ENCODE measurements at places on chromosomes 6 and 20. TPM values are rescaled to one million over a fixed set of nuclear protein-coding genes. Genes with fewer than 3 reads are reported as not detected.

Gene BPI
- not detected for total RNA-seq

Gene TNXB
- total RNA-seq: under 0.01 TPM

Gene PXMP4
- total RNA-seq: 3.6 TPM

Gene PRSS16
- not detected for total RNA-seq

Gene DLK2
- total RNA-seq: 0.90 TPM

Gene PTK6
- total RNA-seq: not detected

Gene COL19A1
- under 0.01 TPM for total RNA-seq

Gene SLC22A16
- total RNA-seq: not detected

Gene C6orf163
- total RNA-seq: 1.7 TPM

Gene E2F1
- total RNA-seq: 10.6 TPM

Gene TAGAP
- total RNA-seq: not detected

Gene CASS4
- 26.1 TPM for total RNA-seq

Gene OR2H2
- not detected for total RNA-seq
